ENCODE measurements at places on chromosomes 5 and 9. TPM values are rescaled to one million over a fixed set of nuclear protein-coding genes. Genes with fewer than 3 reads are reported as not detected.

DNA sequence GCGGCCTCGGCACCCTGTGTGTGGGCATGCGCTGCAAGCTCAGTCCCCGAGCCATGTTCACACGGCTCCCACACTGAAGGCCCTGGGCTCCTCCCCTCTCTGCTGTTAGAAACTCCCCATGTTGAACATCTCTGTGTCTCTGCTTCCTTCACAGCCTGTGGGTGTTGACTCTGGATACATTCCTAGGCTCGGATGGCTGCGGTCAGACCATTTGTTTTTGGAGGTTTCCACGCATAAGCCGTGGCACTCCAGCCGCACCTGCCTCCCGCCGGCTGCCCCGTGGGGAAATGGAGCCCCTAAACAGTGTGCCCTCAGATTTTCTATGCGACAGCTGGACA, 31.2 kb upstream of the LRRC14B start:
- DNase-seq: peak; percentile 98

DNA sequence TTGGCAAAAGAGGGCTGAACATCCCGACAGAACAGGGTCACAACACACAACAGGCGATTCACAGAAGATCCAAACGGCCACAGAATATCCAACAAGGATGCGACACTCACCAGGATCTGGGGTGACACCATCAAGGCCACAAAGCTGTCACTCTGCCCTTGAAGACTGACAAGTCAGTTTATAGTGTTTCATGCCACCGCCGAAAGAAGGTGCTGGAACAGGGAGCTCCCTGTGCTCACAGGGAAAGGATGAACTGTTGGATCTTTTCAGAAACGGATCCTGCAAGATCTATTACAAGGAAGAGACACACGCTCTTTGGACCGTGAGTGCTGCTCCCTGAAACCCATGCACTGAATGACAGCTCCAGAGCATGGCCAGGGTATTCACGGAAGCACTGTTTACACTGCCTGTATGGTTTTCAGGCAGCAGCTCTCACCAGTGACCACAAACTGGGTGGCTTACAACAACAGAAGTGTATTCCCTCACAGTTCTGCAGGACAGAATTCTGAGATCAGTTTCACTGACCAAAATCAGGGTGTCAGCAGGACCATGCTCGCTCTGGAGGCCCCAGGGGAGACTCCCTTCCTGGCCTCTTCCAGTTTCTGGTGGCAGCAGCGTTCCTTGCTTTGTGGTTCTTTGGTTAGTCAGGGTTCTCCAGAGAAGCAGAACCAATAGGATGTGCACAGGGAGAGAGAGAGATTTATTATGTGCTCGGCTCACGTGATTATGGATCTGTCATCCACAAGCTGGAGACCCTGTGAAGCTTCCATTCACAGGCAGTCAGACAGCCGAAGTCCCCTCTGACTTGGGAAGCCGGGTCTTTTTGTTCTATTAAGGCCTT, 52.8 kb downstream of the SEMA4D start:
- no peak for DNase-seq

GRCh38 chr5:74272024-74272775, 368.3 kb downstream of the ENC1 start:
- peak; percentile 51 for DNase-seq

DNA sequence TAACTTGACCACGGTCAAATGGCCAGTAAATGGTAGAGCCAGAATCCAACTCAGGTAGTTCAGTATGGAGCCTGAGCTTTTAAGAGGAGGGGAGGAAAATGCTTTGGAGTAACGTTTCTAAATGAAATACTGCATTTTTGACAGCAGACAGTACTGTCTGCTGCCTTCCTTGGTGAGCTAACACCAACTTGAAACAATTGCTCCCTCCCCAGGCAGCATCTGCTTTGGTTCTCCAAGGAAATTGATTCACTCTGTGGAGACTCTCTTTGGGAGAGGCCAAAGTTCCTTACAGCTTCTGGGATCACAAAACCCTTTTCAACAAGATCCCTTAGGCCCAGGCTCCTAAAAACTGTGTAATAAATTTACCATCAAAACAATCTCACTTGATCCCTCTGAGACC, 75.2 kb upstream of the SSBP2 start:
- DNase-seq: peak; percentile 62

DNA sequence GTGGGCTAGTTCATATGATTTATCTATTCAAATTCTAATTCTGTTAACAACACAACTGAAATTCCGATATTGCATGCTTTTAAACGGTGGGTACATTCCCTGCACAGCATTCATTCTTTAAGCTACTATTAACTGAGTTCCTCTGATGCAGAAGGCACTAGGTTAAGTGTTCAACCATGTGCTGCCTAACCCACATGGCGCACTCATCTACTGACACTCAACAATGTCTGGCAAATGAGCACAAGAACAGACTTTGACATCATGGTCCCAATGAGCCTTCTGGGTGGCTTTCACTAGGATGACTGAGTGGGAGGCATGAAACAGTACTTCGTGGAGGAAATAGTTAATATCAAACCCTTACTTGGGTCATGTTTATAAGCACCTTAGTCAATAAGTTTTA, 10.2 kb downstream of the NREP start:
- no peak for DNase-seq

The TRMT10B gene
- 3.3 TPM for total RNA-seq

The CCNI2 gene
- not detected for total RNA-seq

The TLX3 gene
- not detected for total RNA-seq

DNA sequence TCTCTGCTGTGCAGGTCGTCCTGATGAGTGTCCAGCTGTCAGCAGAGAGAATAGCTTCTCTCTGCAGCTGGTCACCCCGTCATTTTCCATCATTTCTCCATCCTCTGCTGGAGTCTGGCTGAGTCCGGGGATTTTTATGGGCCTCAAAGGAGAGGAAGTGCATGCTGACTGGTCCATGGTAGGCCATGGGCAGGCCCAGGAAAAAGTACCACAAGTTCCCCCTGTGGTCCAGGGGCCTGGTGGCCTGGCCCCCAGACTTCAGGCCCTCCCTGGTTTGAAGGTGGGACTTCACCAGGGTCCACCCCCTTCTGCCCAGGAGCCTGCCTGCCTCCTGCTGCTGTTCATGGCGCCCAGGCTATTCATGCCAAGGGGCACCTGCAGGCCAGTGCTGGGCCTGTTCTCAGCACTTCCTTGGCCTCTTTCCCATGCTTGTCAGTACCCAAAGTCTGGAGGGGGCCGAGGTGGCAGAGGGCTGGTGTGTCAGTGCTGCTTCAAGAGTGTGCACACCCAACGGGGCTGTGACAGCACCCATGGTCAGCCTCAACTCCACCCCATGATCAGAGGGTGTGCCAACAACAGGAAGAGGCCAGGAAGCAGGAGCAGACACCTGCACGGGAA, 7.3 kb upstream of the MTMR12 start:
- DNase-seq: no peak

The EXOSC2 gene
- 22.1 TPM for total RNA-seq

The KCNV2 gene
- not detected for total RNA-seq

The ORM2 gene
- total RNA-seq: not detected

The SPINK6 gene
- total RNA-seq: not detected

DNA sequence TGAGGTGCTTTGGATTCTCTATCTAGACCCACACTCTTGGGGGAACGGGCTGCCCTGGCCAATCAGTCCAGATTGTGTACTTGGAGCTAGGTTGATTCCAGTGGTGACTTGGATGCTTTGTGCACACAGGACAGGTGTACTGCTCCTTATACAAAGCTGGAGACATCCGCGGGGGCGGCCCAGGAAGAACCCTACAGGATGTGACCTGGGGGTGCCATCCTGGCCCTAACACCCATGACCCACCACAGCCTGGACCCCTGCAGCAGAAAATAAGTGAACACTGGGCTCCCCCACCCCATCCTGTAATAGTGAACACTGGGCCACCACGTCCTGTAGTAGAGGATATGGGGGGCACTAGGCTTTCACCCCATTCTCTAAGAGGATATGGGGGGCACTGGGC, 12.1 kb upstream of the PLEKHG4B start:
- peak; percentile 31 for DNase-seq
